ENCODE measurements at places on chromosomes 11 and 22.

DNA sequence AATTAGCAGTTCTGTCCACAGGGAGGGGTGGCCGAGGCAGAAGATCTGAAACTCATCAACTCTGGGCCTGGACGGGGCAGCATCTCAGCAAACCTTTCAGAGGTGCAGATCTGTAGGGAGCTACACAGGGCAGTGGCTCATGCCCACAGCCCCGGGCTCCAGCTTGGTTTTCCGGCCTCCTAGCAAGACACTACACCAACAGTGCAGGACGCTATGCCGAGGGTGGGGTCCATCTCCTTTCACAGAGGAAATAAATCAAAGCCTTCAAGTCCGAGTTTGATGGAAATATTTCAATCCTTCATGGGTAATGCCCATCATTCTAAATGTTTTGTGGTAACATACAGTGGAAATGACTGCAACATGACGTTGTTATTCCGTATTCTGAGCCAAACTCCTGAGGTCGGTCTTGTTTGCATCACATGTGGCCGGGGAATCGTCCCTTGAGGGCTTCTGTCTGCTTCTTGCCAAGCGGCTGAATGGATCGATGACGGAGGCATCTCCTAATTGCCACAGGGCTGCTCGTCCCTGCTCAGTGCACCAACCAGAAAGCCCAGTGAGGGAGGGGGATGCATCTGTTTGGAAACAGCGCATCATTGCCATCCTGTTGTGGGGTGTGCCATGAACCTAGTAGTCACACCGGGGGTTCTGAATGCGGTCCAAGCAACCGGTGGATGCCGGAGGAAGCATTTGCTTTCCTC, 30.0 kb downstream of the LINC01488 start:
- no peak for DNase-seq

DNA sequence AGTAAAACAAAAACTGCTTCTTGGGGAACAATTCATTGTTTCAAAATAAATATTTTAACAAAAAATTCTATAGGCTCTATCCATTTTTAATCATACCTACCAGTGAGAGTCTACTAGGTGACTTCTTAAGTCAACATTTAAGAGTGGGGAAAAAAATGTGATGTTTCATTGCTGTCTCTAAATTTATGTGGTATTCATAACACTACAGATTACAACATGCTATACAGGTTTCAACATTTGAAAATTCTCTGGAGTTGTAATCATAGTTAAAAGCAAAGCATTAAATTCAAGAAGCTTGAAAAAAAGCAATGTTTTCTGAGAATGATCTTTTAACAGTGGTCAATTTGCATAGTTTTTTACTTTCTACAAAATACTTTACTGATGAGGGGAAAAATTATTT, 18.3 kb downstream of the SBF2 start:
- no peak for DNase-seq

DNA sequence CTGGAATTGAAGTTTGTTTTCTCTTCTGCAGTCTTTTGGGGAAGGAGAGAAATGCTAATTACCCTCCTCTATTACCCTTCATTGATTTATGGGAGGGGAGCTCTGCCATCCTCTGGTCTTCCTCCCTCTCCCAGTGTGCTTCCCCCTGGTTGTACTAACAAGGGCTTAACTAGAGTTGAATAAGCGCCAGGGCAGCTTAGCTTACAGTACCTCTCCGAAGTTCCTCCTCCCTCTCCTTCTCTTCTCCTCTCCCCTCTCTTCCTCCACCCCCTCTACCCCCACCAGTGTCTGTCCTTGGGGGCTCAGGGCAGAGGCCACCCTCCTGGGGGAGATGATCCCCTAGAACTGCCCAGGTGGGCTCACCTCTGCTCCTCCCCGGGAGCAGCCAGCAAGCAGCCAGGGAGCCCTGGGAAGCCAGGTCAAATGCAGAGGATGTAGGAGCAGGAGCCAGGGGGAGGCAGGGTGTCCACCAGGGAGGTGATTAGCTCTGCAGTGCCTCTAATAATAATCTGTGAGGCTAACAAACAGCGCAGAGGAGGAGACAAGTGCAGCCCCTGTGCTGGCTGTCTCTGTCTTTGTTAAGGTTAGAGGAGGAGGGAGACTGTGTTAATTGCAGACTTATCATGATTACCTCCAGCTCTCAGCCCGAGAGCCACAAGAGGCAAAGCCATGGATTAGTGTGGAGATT, 191.6 kb upstream of the CADM1 start:
- DNase-seq: no peak

DNA sequence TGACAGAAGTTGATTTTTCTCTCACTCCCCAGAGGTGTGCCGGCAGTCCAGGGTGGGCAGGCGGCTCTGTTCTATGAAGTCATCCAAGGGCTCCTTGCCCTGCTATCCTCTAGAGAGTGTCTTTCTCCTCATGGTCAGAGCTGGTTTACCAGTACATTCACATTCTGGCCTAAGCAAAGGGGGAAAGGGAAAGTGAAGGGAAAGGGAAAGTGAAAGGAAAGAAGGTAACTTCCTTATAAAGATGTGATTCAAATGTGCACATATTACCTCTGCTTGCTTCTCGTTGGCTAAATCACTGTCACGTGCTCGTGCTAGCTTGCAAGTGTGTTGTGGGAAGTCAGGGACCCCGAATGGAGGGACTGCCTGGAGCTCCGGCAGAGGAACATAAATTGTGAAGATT, 2.9 kb upstream of the HTATIP2 start:
- DNase-seq: no peak

- no peak for DNase-seq
These were observed 4.7 kb downstream of the CARNS1 start for GRCh38 chr11:67420147-67420645.

DNA sequence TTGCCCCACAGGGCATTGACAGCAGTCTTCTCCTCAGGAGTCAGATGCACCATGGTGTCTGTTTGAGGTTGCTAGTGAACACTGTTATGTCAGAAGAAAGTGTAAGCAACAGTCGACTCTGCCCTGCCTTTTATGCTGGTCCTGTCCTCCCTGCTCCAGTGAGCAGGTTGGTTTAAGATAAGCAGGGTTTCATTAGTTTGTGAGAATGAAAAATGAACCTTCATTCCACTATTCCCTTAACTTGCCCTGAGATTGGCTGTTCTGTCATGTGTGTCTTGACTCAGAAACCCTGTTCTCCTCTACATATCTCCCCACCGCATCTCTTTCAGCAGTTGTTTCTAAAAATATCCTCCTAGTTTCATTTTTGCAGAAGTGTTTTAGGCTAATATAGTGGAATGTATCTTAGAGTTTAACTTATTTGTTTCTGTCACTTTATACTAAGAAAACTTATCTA, at the start of gene HBD:
Gene HBD, minus strand, starts transcription at position 103 of the 454 bp plus-strand sequence. Its CDS starts 50 bp downstream, at position 53.
- no peak for DNase-seq

GRCh38 chr11:96798445-96798844, 408.6 kb downstream of the JRKL start:
- DNase-seq: no peak

DNA sequence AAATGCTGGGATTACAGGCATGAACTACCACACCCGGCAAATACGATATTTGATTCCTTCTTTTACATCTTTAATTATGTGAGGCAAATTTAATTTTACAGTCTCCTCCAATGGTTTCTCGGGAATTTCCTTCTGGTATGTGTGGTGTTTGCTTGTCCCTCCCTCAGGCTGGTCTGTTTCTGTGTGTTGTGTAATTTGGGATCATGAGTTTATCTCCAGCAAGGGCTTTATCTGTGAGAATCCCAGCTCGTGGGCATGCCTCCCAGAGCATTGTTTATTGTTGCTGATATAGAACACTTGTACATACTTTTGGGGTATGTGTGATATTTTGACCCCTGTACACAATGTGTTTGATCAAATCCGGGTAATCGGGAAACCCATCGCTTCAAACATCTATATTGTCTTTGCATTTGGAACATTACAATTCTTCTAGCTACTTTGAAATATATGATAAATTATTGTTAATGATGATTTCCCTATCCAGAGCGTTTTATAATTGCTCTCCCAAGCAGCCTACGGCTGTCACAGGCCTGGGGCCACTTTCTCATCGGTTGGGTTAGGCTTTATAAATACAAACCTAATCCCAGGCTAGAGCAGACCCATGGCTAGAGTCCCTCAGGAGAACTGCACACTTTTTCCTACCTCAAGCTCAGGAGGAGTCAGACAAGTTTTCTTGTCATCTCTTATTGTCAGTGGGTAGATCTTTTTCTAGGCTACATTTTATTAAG, 15.0 kb upstream of the PRR5 start:
- no peak for DNase-seq

DNA sequence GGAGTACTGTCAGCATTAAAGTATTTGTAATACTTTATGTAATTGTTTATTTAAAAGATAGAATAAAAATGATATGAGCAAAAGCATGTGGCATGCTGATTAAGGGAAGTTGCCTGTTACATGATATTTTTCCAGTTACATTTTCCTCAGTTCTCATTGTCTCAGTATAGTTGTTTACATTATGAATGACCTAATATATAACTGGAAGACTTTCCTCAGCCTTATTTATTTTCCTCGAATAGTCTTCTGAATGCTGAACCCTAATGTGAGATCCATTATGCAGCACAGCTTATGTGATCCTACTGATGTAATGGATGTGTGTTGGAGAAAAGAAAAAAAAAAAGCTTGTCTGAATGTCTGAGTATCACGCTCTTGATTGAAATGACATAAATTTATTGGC, 95.5 kb downstream of the LUZP2 start:
- DNase-seq: no peak

- no peak for DNase-seq
These were observed 24.6 kb downstream of the TRAF6 start for GRCh38 chr11:36485298-36486002.

DNA sequence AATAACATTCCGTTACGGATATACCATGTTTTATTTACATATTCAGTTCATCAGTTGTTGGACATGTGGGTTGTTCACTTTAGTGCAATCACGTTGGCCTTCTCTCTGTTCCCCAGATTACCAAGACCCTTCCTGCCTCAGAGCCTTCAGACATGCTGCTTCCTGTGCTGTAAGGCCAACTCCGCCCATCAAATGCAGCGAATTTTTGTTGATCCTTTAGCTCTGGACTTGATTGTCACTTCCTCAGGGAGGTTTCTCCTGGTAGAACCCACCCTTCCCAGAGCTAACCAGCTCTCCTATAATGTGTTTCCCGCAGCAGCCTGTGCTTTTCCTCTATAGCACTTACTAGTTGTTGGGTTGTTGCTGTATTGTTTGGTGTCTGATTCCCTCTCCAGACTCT, 39.4 kb downstream of the SWAP70 start:
- no peak for DNase-seq

- DNase-seq: no peak
These were observed 17.5 kb downstream of the ATG16L2 start for GRCh38 chr11:72831521-72832300.

DNA sequence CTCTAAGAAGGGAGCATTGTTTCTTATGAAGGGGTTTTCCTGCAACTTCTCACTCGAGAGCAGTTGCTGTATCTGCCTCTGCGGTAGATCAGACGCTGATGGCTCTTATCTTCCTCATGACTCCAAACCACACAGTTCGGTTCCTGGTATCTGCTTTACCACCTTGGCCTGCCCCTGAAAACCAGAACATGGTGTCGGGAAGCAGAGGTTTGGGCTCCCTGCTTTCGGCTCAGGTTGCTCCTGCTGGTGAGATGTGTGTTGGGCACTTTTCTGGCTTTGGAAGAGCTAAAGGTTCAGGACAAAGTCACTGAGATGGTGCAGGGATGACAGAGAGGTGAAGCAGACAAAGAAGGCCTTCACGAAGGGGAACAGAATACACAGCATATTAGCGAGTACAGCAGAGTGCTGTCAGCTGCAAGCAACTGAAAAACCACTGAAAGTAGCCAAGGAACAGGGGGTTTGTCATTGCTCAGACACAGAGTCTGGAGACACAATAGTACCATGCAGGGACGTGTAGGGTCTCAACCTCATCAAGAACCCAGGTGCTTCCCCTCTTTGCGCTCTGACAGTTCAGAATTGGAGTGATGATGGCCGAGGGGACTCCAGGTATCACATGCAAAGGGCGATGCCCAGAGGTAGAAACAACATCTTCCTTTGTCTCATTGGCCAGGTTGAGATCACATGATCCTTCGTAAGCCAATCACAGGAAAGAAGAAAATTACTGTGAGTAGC, 11.9 kb upstream of the CSF2RB start:
- no peak for DNase-seq

DNA sequence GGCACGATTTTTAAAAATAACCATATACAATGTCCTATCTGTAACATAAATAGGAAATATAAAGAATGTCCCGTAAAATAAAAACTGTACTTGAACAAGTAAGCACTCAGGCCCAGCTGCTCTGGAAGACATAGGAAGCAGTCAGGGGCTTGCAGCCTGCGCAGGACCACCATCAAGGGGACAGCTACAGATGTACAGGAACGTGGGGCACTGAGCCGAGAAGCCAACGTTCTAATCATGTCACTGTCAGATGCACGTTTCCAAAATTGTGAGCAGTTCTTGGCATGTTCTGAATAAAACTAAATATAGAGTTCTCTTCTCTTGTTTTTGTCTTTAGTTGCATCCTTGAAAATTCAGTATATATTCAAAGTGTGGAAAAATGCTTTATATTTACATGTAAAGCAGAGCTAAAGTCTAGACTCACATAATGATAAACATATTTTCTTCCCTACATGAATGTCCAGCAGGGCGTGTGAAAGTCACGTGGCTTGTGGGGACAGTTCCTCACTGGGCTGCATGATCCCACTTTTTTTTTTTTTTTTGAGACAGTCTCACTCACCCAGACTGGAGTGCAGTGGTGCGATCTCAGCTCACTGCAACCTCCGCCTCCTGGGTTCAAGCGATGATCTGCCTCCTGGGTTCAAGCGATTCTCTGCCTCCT, 28.4 kb upstream of the TSPAN18 start:
- no peak for DNase-seq

GRCh38 chr11:69711822-69712801, 8.3 kb upstream of the FGF19 start:
- no peak for DNase-seq

DNA sequence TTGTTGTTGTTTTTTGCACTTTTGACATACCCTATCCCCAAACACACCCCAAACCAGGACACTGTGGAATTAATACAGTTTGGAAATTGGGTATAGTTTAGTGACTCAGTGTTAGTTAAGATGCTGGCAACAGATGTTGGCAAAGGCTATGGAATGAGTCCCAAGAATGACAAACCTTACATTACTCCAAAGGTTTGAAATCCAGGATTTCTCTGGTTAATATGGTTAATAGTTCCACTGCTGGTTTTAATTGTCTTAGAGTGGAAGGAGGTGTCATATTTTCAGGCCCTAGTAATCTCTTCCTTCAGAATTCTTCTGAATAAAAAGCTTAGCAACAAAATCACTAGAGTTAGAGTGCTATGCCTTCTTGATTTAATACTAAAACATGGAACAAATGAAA, 775 bp downstream of the LPXN start:
- DNase-seq: no peak

- DNase-seq: no peak
These were observed 173.8 kb downstream of the LARGE1 start for GRCh38 chr22:33746501-33746928.

- DNase-seq: no peak
These were observed 17.3 kb upstream of the MRGPRF start for GRCh38 chr11:69030301-69030700.

DNA sequence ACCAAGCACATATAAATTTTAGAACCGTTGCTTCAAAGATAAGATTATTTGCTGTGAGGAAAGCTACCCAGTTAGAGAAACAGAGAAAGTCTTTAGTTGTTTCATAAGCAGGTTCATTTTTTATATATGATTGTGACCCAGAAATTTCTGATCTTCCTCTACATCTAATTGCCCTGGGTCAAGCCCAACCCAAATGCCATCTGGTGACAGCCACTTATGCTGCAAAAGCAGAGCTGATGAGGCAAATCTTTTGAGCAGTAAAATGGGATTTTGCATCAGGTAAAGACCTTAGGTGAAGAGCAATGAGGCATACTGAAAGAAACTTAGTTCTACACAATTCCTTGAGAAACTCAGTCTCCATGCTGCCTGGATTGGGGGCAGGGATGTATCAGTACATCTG, 28.0 kb downstream of the SYT9 start:
- DNase-seq: no peak
